ENCODE measurements at places on chromosomes 12 and 14.

GRCh38 chr12:60216226-60216625, 620.4 kb downstream of the SLC16A7 start:
- no peak for DNase-seq

- DNase-seq: no peak
These were observed 226.8 kb upstream of the ALG10 start for GRCh38 chr12:33795536-33795935.

DNA sequence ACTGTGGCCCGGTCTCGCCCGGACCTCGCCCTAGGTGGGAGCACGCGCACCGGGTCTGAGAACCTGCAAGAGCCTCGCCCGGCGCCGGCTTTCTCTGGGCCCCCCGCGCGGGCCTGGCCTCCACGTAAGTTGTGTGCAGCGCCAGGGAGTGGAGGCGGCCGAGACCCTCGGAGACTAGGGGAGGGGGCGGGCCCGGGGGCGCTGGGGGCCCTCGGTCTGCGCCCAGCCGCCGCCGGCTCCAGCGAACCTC, 183 bp upstream of the PRMT8 start:
- DNase-seq: no peak

DNA sequence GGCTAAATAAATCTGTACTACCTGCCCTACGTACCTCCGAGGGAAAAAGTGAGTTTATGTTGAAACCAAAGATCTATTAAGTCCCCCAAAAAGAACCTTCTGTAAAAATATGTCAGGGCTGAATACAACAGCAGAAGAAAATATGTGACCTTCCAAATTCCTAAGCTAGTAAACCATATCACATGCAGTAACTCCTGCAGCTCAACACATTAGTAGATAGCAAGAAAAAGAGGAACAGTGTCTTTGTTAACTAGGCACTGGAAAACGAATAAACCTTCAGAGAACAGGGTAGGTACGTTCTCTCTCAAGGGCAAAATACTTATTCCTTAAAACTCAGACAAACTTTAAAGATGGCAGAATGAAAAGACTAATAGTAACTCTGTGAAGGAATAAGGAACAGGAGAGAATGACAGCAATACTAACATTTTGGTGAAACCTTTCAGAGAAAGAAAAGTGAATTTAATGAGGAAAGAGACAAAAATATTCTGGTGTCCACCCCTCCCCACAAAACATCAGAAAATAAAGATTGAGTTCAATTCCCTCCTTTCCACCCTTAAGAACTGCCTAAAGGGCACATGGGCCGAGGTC, 18.0 kb downstream of the CBX5 start:
- DNase-seq: no peak

- peak; percentile 56 for DNase-seq
These were observed 910.0 kb downstream of the TMEM121 start for GRCh38 chr14:106436310-106436905.
